Activated T-cell treated with anti-CD3 and anti-CD28 coated beads, Interleukin-2, amount 50 U/mL, for 24 hours (primary cell): ENCODE measurements at places on chromosomes 7 and 10.

- no peak for DNase-seq
Observed at GRCh38 chr10:64952042-64952441, 1430.8 kb downstream of the REEP3 start.

- DNase-seq, result no peak
Observed at GRCh38 chr10:132815168-132815857, 29.4 kb upstream of the NKX6-2 start.

DNA sequence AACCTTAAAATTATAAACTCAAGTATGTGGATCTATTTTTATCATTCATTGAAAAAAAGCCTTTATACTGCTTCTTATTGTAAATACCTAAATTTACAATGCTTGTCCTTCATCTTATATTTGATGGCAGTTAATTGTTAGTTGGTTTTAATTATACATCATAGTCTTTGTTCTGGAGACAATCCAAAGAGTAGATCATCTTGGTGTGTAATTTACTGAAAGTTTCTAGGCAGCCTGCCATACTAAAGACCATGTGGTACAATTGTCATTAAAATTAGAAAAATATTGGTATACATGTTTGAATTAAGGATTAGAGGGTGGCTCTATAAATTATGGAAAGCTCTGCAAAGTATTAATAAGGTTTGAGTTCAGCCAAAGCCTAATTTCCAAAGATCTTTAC, 231.4 kb downstream of the KCND2 start:
- no peak for DNase-seq

DNA sequence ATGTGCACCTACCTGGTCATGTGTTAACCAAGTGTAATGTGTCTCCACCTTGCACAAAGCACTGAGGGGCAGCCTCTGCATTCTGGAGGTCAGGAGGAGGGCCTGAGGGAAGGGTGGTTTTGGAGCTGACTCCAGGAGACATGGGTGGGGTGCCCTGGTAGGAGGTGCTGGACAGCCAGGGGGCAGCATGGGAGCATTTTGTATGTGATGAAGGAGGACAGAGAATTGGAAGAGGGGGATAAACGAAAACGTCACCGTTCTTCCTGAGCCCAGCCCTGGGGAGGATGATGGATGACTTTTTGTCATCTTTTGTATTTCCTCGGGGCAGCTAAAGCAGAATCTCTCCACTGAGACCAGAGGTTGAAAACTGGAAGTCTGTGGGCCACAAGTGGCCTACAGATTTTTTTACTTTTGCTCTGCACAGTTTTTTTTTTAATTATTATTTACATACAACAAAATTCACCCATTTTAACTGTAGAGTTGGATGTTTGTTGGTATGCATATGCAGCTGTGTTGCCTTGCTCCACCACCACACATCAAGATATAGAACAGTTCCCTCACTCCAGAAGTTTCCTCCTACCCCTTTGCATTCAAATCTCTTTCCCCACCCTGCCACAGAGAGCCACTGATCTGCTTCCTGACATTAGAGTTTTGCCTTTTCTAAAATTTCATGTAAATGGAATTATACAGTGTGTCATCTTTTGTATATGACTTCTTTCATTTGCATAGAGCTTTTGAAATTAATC, 242.5 kb downstream of the VTI1A start:
- DNase-seq, result no peak

GRCh38 chr7:11437994-11438393, 394.0 kb downstream of the THSD7A start:
- no peak for DNase-seq

DNA sequence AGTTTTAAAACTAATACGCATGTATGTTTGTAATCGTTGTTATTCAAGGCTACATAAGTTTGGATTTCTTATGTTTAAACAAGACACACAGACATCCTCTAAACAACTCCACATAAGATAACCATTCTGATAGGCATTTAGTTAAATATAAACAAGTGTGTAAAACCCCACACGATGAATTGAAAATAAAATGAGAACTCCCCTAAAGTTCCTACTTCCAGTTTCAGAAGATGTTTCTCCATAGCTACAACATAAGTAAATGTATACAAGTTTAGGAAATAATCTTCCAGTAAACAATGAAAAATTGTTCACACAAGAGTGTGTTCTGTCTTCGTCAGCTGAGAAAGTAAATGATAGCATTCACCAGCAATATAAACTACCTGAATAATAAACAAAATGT, 246.8 kb downstream of the RNLS start:
- no peak for DNase-seq

DNA sequence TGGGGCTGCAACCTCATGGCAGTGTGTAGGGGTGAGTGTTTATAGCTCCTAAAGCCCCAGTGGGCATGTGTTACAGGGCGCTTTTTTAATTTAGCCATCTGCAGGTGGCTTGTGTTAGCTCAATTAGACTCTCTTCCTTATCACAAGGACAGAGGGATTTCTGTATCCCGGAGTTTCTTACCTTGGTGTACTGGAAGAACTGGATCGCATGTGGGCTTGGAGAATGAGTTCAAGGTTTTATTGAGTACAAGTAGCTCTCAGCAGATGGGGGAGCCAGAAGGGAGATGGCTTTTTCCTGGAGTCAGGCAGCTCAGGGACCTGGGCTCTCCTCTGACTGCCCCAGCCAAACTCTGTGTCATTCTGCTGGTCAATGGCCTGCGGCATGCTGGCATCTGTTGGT, 153.5 kb upstream of the C7orf33 start:
- DNase-seq, result no peak

GRCh38 chr7:30268586-30268985, 15.8 kb upstream of the ZNRF2 start:
- DNase-seq, result no peak

- no peak for DNase-seq
Observed at GRCh38 chr10:21452203-21452602, 73.3 kb downstream of the SKIDA1 start.

- DNase-seq, result no peak
Observed at GRCh38 chr10:72561745-72562166, 64.1 kb downstream of the MICU1 start.

- no peak for DNase-seq
Observed at GRCh38 chr7:129741743-129742213, 130.3 kb downstream of the NRF1 start.

DNA sequence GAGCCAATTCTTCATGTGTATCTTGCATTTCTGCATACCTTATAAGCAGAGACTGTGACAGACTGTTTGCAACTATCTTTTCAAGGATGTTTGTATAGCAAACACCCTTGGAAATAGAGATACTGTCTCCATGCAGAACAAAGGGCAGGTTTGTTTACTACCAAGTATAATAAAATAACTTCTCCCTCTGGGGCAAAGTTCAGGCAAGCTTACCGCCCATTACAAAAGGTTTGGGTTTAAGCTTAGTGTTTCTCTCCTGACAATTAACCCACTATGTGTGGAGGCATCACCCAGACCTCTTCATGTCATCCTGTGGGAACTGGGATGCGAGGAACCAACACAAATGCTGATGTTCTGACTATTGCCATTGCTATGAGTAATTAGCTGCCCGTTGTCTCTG, 479.1 kb upstream of the ZMIZ1 start:
- DNase-seq, result no peak

GRCh38 chr7:142094861-142095260, 16.7 kb upstream of the MGAM2 start:
- DNase-seq, result no peak

GRCh38 chr10:62019013-62019684, 117.7 kb downstream of the ARID5B start:
- no peak for DNase-seq

- no peak for DNase-seq
Observed at GRCh38 chr7:37330775-37331174, 117.9 kb downstream of the ELMO1 start.

DNA sequence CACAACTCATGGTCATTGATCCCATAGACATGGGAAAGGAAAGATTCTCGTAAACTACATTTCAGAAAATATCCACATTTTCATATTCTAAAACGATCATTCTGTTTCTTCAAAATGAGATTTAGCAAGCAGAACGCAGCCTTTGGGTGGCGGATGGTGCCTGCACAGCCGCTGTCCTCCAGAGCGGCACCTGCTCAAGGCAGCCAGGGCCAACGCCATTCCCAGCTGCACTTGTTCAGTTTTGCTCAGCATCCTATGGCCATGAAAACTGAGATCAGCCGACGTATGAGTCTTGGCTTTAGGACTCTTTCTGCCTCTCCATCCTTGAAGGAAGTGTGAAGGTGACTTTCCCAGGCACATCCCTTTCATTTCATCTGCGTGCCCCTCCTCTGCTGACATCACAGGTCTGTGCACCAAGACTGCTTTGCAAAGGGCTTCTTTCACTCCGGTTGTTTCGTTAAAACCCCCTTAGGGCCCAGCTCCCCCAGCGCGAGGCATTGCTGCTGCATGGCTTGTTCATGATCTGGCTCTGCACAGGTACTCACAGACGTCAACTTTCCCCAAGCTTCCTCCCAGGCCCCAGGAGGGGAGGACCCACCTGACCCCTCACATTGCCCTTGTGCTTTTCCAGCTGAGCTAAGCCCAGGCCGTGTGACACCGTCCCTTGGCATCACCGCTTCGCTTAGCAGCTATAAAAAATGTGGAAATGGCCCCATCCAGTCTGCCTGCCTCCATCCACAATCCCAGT, 37.2 kb downstream of the TCERG1L start:
- no peak for DNase-seq

GRCh38 chr7:152076940-152077933, 51.8 kb downstream of the GALNT11 start:
- DNase-seq, result no peak

- no peak for DNase-seq
Observed at GRCh38 chr7:47543714-47544113, 38.2 kb downstream of the TNS3 start.

- DNase-seq, result no peak
Observed at GRCh38 chr10:133166504-133166827, 6.4 kb downstream of the KNDC1 start.

- DNase-seq, result no peak
Observed at GRCh38 chr10:77279207-77279606, 358.4 kb downstream of the KCNMA1 start.

GRCh38 chr7:103972779-103973434, 16.6 kb downstream of the RELN start:
- DNase-seq, result no peak

DNA sequence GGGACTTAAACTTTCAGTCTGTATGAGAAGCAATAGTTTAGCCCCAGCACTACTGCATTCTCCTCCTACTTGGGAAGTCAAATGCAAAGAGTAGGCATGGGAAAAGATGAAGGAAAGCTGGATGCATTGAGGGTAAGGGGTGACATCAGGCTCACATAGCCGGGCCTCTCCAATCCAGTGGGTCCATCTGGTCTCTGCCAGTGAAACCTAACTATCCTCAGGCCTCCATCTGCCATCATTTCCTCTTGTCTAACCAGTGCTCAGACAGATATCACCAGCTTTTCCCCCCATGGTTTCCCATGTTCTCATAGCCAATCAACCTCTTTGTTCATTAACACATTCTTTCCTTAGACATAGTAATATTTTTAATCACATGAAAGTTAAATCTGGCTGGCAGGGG, 118.3 kb downstream of the DGKI start:
- DNase-seq, result no peak

DNA sequence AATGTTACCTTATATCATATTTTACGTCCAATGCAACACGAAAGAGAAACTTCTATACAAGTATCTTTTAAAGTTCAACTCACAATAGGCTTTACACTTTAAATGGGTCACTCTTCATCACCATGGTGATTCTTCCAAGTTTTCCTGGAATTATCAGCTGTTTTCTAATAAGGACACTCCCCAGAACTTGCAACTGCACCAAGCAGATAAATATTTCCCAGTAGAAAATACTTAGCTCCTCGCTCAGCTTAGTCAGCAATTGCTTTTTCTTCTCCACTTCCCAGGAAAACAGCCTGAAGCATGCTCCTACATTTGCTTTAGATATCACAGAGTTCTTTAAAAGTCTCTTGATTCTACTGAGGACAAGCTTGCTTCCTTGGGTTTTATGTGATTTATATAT, 25.7 kb upstream of the ADD3 start:
- no peak for DNase-seq

DNA sequence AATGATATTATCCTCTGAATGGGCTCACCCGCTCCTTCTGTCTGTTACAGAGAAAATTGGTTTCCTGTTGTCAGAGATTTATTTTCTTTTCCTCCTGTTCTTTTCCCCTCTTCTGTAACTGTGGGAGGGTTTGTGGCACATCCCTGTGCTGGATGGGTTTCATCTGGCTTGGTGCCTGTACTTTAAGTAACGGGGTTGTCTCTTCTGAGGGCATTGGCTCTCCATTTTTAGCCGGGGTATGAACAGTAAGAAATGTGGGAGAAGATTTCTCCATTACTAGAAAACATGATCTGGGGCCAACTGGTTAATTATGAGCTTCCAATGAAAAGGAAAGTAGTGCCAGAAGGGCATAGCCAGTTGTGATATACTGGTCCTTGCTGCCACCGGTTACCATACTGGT, 142.6 kb downstream of the SND1 start:
- DNase-seq, result no peak

GRCh38 chr7:42768045-42768444, 143.8 kb downstream of the C7orf25 start:
- no peak for DNase-seq

GRCh38 chr7:87505122-87505521, 29.6 kb upstream of the ABCB4 start:
- DNase-seq, result no peak

DNA sequence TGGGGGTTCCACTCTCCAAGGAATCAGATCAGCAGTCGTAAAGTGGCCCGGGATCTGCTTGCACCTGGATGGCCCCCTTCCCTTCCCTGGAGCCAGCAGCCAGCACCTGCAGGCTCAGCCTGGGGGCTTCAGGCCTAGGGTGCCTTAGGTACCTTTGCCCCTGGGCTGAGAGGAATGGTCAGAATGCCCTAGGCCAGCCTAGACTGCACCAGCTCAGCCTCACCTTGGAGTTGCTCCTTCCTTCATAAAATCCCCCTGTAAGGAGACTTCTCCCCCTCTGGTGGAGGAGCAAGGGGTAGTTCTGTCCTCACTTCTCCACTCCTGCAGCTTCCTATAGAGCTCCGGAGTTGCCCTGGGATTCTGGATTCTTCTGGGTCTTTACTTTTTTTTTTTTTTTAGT, 32.4 kb upstream of the LBX1 start:
- DNase-seq, result no peak

DNA sequence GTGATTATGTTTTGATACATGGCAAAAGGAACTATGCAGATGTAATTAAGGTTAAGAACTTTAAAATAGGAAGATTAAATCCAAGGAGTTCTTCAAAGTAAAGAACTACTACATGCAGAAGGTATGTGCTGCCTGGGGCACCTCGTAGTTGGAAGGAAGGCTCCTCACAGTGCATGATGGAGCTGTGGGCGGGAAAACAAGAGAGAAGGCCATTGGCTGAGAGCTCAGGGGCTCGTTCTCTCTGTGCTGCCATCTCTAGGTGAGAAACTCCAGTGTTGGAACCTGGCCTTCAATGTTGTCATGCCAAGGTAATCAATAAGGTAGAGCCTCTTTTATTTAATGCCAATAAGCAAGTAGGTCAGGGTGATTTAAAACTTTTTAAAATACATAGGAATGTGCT, 391.4 kb upstream of the ETV1 start:
- DNase-seq, result no peak

DNA sequence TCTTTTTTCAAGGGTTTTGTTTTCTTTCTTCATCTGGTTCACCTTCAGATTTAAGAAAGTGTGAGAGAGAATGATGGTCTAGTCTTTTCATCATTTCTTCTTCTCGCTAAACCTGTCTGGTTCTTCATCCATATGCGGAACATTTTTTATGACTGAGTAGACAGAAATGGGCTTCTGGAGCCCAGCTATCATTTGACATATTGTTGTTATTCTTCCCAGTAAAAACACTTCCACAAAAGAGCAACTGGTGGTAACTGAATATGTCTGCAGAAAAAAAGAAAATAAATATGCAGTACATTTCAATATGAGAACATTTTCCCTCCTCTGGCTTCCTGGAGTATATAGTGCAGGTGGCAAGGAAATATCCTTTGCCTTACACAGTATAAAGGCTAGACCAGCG, 209.5 kb downstream of the JCAD start:
- DNase-seq, result no peak
